Immature natural killer cell (primary cell): ENCODE measurements at places on chromosomes 5 and 9. TPM values are rescaled to one million over a fixed set of nuclear protein-coding genes. Genes with fewer than 3 reads are reported as not detected.

GRCh38 chr9:13608451-13608850, 329.0 kb upstream of the MPDZ start:
- no peak for DNase-seq

DNA sequence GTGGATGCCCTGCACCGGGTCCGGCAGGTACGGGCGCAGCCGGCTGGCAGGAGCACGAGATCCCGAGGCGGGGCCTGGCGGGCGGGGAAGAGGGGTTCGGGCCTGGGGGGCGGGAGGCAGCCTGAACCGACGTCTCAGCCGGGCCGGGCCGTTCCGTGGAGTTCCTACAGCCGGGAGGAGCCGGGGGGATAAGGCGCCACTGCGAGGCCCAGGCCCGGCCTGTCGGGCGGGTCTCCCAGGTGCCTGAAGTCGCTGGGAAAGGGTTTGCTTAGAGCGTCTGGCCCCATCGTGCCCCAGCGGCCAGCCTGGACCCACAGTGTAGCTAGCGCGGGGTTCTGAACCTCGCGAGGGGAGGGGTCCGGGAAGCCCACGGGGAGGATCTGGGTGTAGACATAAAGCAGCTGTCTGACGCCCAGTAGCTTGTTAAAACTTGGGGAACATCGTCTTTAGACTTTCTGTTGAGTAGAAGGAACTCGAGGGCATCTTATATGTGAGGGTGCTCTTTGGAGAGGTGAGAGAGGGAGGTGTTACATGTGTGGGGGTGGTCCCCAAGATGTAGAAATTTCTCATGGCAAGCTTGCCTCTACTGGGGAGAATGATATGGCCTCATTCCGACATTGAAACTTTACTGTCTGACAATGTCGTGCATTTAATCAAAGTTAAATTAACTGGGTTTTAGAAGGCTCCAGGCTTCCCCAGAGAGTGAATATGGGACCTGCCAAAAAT, 524 bp downstream of the FUBP3 start:
- DNase-seq = peak; percentile 14

- DNase-seq = no peak
Measured at GRCh38 chr5:112064956-112065355, 308.0 kb upstream of the NREP start.

CAMK4 gene
- 4.5 TPM for polyA plus RNA-seq

- DNase-seq = no peak
Measured at GRCh38 chr9:136105398-136106135, 10.5 kb upstream of the NACC2 start.

- DNase-seq = no peak
Measured at GRCh38 chr9:116103976-116104820, 49.4 kb upstream of the PAPPA start.

PKD2L2 gene
- not detected for polyA plus RNA-seq
